ENCODE measurements at places on chromosomes 12 and 14.

GRCh38 chr12:29611906-29612305, 114.4 kb upstream of the OVCH1 start:
- peak; percentile 80 for DNase-seq

DNA sequence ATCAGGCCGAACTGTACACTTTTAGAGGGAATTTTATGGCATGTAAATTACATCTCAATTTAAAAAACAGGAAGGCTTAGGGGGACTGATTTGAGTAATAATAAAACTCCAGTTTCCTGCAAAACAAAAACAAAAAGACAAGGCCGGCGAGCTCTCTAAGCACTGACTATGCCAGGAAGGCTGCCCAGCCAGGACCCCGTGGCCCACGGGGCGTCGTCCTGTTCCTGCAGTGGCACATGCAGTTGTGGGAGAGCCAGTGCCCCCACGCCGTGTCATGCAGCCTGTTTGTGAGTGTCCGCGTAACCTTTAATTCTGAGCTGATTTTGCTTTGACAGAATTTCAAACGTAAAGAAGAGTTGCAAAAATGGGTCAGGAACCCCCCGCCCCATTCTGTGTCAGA, 10.5 kb downstream of the XRCC3 start:
- no peak for DNase-seq

DNA sequence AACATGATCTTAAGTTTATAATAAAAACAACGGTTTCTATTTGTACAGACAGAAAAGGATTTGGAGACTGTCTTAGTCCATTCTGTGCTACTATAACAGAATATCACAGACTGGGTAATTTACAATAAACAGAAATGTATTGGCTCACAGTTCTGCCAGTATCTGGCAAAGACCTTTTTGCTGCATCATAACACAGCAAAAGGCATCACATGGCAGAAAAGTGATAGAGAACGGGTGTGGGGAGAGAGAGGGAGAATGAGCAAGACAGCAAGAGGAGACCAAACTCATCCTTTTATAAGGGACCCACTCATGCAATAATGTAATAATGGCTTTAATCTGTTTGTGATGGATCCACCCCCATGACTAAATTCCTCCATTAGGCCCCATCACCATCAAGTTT, 17.0 kb upstream of the NUDT4 start:
- DNase-seq, result peak; percentile 25

- no peak for DNase-seq
Observed at GRCh38 chr12:128259556-128260070, 7.4 kb upstream of the TMEM132C start.

DNA sequence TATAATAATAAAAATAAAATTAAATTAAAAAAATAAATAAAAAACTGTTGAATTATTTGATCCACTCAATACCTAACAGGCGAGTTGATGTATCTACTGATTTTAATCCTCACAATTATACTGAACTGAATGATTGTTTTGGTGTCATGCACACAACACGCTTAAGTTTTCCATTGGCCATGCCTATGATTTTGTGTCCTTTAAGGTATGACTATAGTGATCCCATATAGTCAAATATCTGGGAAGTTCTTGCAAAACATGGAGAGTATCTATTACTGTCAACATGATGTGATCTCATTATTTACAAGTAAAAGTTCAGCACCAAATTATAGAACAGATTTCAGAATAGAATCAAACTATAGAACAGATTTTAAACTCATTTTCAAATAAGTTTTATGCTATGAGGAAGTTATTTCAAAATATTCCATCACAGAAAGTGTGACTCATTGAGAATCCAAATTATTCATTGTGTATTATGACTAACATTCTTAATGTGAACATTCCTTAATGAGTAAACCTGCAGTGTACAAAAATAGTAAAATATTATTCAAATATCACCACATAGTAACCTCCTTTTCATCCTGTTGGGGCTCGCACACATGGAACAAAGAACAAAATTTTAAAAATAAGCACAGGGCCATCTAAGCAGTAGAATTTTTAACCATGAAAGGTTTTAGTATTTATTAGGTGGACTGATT, 190.4 kb downstream of the SLC25A21 start:
- DNase-seq, result peak; percentile 55

DNA sequence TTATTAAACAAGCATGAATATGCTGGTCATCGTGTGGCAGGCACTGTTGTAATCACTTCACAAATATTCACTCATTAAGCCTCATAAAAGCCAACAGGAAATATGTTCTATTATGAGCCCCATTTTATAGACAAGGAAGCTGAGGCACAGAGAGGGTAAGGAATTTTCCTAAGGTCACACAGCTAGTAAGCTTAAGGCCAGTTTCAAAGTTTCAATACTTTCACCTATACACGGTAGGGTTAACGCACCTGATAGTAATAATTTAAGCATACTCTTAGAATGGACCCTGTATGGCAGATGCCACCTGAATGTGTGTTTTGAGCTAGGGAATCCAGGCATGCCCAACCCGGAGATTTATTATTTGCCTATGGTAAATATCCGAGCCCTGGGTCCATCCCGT, 39.8 kb downstream of the EGLN3 start:
- no peak for DNase-seq

DNA sequence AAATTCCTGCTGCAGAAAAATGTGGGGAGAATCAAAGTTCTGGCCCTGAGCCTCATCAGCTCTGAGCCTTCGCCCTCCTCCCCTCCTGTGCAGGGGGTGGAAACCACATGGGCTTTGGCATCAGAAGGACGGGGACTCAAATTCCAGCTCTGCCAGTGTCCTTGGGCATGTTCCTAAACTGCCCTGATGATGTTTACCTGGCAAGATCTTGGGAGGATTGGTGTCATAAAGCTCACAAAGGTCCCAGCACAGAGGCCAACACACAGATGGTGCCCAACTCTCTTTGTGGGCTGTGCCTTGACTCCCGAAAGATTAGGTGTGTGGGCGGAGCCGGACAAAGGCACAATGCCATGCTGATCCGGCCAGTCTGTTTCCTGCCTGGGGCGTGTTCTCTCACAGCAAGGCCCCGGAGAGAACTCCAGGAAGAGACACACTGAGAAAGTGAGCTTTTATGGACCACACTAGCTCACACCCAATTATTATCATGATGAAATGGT, 20.5 kb upstream of the CLMN start:
- no peak for DNase-seq

DNA sequence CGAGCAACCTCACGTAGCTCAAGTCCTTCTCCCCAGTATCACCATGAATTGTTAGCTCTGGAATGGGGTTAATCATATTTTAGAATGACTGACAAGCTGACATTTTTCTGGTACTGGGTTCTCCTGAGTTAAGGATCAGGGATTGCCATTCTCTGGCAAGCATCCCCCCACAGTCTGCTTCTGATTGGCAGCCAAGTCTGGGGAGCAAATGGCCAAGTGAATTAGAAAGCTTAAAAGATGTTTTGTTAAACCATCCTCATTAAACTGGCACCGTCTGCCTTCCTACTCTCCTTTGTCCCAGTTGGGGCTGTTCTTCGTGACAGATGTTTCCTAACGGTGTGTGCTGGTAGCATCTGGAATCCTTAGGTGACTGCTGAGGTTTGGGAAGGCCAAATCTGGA, 17.2 kb upstream of the CISTR start:
- DNase-seq, result no peak

- no peak for DNase-seq
Observed at GRCh38 chr12:11059784-11060183, 2.3 kb downstream of the TAS2R46 start.

- DNase-seq, result no peak
Observed at GRCh38 chr12:132288516-132289215, 40.7 kb downstream of the GALNT9 start.

- DNase-seq, result no peak
Observed at GRCh38 chr12:132527883-132528264, 37.9 kb downstream of the FBRSL1 start.

DNA sequence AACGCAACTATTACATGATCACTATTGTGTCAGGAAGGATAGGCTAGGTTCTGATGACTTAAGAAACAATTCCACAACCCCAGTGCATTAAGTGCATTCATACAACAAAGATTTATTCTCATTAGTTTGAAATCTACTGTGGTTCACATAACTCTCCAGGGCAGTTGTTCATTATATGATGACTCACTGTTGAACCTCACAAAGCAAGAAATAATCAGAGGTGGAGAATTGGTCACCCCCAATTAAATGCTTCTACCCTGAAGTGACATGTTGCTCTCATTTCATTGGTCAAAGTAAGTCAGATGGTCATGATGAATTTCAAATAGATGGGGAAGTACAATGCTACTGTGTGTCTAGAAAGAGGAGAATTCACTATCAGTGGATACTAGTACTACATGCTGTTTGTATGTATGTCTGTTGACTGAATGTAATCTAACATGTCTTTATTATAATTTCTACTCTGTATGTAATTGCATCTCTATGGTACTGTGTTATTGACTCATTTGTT, 6.1 kb upstream of the HELB start:
- DNase-seq, result no peak

- no peak for DNase-seq
Observed at GRCh38 chr12:89355243-89356068, 3.2 kb upstream of the DUSP6 start.

- DNase-seq, result peak; percentile 27
Observed at GRCh38 chr14:54857830-54858269, 44.8 kb downstream of the GCH1 start.

GRCh38 chr12:45170456-45171042, 45.3 kb upstream of the ANO6 start:
- peak; percentile 82 for DNase-seq

DNA sequence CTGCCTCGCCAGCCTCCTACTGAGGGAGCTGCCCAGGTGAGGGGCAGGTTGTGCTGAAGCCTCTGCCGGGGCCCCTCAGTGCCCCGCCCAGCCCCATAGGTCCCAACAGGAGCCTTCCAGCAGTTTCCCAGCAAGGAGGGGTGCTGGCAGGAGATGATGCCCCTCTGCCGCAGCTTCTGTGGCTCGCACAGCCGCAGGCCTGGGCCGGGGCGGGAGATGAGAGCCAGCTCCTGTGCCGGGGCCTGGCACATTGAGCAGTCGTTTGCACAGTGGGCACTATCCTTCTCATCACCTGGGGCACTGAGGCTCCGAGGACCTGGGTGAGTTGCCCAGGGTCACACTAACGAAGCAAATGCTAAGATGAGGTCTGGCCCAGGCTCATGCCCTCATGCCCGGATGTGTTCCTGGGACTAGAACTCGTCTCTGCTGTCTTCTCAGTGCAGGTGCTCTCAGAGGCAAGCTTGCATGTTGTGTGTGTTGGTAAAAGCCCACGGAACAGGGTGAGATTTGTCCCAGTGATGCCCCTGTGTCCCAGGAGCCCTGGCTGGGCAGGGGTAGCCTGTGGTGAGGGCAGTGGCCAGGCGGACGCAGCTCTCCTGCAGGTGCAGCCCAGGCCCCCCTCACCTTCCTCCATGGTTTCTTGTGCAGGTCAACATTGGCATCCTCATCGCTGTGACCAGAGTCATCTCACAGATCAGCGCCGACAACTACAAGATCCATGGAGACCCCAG, 177.5 kb downstream of the ADGRD1 start:
- DNase-seq, result no peak

GRCh38 chr12:99253068-99253467, 394.5 kb upstream of the GARIN6 start:
- no peak for DNase-seq

- peak; percentile 22 for DNase-seq
Observed at GRCh38 chr12:86233126-86233525, 23.1 kb downstream of the MGAT4C start.

GRCh38 chr12:13790317-13790716, 191.1 kb downstream of the GRIN2B start:
- DNase-seq, result no peak

DNA sequence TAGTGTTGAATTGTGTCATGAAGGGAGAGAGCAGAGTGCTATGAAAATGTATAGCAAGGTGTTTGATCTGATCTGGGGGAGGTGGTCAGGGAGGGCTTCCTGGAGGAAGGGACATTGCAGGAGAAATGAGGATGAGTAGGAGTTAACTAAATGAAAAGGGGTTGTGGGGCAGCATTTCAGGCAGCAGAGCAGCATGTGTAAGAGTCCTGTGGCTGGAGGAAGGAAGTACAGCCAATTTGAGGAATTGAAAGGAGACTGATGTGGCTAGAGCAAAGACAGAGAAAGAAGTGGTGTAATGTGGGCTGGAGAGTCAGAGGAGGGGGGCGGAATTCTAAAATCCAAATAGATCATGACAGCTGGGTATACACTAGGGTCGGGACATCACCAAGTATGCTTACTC, 20.5 kb downstream of the NPC2 start:
- DNase-seq, result no peak

GRCh38 chr14:70696026-70696425, 54.3 kb downstream of the TTC9 start:
- no peak for DNase-seq

- DNase-seq, result no peak
Observed at GRCh38 chr12:73221836-73222235, 949.7 kb downstream of the TRHDE start.

GRCh38 chr12:31846405-31846804, 112.8 kb upstream of the RESF1 start:
- no peak for DNase-seq

GRCh38 chr12:100823963-100824362, 29.4 kb downstream of the ANO4 start:
- DNase-seq, result no peak

DNA sequence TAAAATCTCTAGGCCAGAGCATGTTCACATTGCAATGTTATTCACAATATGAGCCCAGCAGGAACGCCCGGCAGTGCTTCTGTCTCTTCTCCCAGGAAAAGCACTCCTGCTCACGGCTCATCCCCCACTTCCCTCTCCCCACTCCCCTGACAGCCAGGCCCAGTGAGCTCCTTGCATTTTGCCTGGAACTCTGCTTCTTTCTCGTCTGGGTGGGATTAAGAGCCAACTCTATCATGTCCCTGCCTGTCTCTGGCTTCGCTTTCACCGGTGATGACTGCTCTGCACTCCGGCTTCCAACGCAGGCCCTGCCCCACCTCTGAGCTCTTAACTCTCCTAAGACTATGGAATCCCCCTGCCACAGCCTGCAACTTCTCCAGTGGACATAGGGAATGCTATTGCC, 2.5 kb downstream of the PLEK2 start:
- DNase-seq, result no peak

- DNase-seq, result no peak
Observed at GRCh38 chr12:114611145-114612018, 72.6 kb downstream of the TBX3 start.

Measured in fibroblast of the aortic adventitia (primary cell).